ENCODE measurements at places on chromosomes 7 and 10.
A peak's percentile ranks its signal among the peaks of the same experiment; 100 is the strongest.

DNA sequence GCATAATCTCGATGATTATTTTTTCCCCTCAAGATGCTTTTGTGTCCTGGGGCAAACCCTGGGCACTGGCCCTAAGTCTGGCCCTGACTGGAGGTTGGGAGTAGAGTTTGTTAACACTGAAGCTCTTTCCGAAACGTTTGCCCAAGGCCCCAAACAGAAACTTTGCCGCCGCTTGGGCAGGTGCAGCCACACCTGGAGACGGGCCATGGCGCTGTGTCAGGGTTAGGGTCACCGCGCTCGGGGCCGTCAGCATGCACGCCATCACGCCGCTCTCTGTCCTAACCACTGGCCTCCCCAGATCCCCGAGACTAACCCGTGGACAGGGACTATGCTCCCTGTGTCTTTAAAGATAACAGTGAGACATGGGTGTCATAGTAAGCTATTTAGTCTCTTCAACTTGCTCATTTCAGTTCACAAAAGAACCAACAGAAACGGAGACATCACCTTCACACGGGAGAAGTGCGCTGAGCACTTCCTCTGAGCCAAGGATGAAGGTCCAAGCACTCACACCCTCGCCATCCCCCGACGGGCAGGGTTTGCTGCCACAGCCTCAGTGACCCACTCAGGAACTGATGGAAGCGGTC lies 85.3 kb upstream of the DIP2C start:
- no peak for DNase-seq

DNA sequence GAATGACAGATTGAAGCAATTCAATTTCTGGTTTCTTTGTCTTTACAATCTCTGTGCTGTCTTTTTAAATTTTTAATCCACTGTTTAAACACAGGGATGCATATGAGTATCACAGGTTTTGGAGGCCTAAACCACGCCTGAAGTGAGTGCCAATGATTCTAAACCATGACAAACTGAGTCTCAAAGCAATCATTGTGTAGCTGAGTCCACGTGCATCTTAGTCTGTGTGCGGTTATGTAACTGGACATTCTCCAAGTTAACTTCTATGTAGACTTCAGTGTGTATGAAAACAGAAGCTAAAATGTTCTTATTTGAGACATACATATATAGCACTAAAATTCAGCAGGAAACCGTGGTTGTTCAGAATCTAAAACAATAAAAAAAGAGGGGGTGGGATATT lies 79.3 kb upstream of the ST8SIA6 start:
- no peak for DNase-seq

- no peak for DNase-seq
Measured at GRCh38 chr7:133910761-133911160, 216.4 kb upstream of the LRGUK start.

DNA sequence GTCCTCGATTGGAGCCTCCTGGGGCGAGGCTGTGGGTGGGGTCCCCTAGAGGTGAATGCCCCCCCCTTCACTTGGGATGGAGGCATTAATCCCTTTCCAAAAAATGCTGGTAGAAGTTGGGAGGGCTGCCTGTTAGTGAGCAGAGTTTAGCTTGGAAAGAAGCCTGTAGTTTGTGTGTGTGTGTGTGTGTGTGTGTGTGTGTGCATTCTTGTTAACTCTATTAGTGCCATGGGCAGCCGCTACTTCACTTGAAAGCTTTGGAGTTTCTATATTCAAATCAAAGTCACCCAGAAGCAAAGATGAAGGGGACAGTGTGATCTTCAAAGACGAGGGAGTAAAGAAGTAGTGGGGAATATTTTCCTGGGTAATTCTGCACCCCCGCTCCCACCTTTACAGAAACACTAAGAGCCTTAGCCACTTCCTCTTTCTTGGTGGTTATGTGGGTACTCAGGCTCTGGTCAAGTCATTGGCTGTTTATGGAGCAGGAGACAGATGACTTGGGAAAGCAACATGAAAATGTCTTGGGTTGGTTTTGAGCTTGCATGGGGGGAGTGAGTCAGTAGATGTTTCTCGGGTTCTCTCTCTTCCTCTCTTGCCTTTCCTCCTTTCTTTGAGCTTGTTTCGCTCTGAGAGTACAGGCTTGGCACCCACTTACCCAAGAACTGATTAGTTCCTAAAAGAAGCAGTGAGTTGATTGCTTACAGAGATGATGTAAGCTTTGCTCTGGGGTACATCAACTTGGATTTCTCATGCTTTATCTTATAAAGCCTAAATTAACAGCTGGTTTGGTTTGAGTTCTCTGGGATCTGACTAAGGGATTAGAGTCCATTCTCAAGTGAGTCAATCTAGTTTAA lies 35.9 kb downstream of the TCF7L2 start:
- peak; percentile 69 for DNase-seq

GRCh38 chr7:124570558-124570957 lies 195.0 kb downstream of the GPR37 start:
- no peak for DNase-seq

GRCh38 chr10:77582710-77583115 lies 54.9 kb downstream of the KCNMA1 start:
- DNase-seq = peak; percentile 46

- no peak for DNase-seq
Measured at GRCh38 chr7:12963435-12963834, 276.0 kb downstream of the ARL4A start.

DNA sequence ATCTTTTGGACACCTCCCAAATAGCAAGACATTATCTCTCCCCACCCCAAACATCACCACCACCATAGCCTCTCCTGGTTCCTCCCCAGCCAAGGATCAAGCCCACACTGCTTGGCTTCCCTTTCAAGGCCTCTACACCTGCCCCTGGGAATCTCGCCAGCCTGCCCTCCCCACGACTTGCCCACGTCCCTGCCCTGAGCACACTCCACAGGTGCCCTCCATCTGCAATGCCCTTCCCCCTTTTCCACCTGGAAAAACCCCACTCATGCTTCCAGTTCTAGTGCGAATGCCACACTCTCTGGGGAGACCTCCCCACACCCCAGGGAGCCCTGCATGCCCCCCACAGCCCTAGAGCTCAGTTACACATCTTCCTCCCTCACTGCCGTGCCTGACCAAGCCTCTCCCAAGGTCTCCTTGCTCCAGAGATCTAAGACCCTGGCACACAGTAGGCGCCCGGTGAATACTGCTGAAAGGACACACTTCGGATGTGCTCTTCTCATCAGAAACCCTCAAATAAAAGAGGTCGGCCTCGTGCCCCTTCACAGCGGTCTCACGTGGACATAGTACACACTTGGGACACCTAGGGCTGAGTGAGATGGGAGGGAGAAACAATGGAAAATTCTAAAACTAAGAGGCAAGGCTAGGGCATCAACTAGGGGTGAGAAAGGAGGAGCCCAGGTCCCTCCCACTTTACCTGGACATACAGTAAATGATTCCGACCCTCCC lies 91.4 kb downstream of the DLG5 start:
- no peak for DNase-seq

DNA sequence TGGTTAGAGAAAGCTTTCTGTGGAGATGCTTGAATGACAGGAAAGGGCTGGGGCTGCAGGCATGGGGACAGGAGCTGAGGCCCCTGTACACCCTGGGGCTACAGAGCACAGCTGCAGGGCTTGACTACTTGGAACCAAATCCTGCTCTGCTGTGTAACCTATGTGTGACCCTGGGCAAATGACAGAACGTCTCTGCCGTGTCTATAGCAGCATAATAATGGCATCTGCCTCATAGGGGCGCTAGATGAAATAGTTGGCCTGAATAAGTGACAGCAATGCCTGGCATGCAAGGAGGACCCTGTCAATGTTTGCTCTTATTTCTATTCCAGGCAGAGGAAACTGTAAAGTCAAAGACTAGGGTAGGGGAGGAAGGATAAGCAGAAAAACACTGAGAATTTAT lies 254.0 kb downstream of the USP6NL start:
- DNase-seq = no peak
